Cardiac septum (tissue), 1 donor: ENCODE measurements at places on chromosomes 5 and 9. TPM values are rescaled to one million over a fixed set of nuclear protein-coding genes. Genes with fewer than 3 reads are reported as not detected.

Gene PCDHB10
- 0.94 TPM for total RNA-seq

Gene PCDHGB6
- 11.9 TPM for total RNA-seq

Gene ACOT12
- not detected for total RNA-seq

Gene FGF1
- total RNA-seq, result 70.2 TPM

Gene PHYKPL
- total RNA-seq, result 55.3 TPM

Gene SHISAL2B
- not detected for total RNA-seq

DNA sequence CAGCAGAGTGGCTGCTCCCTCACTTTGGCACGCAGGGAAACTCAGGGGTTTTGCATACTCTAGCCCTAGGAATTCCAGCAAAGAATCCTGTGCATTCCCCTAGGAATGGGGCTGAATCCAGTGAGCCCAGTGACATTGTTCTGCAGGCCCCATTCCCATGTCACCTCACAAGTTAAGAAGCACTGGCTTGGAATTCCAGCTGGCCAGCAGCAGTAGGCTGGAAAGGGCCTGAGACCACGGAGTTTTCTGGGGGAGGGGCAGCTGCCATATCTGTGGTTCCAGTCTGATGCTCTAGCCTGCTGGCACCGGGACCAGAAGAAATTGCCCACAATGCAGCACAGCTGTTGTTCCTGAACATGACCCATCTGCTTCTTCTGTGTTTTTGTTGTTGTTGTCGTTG lies 217.6 kb upstream of the DMRTA1 start:
- no peak for DNase-seq

DNA sequence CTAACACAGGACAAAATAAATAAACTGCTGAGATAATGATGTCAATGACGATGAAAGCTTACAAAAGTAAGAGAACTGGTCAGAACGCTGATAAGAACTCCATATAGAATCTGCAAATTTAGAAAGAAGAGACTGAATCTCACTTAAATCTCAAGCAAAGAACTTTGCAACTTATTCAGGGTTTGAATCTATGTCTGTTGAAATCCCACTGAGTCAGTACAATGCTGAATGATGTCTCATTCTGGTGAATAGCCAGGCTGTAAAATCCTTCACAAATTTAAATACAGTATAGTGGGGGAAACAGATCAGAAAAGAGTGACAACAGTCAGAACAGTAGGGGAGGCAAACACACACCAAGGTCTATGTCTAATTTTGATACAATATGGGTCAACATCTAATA lies 38.9 kb upstream of the NR3C1 start:
- no peak for DNase-seq

DNA sequence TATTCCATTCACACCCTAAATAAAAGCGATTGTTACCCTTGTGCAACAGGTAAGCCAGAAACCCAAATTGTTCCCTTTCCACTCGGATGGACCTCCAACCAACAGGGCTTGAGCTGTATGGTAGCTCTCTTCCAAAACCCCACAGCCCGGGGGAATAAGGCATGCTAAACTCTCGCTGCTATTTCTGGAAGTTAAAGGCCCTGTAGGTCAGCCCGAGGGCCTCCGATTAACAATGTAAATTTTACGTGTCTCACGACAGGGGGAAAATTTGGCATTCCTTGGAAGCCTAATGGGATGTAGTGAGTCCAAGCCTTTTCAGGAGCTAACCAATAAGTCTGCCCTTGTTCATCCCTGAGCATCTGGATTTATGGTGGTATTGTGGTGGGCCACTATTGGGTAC lies 26.0 kb downstream of the CNOT8 start:
- DNase-seq, result no peak

GRCh38 chr9:125600194-125600593 lies 106.8 kb downstream of the MAPKAP1 start:
- DNase-seq, result no peak

DNA sequence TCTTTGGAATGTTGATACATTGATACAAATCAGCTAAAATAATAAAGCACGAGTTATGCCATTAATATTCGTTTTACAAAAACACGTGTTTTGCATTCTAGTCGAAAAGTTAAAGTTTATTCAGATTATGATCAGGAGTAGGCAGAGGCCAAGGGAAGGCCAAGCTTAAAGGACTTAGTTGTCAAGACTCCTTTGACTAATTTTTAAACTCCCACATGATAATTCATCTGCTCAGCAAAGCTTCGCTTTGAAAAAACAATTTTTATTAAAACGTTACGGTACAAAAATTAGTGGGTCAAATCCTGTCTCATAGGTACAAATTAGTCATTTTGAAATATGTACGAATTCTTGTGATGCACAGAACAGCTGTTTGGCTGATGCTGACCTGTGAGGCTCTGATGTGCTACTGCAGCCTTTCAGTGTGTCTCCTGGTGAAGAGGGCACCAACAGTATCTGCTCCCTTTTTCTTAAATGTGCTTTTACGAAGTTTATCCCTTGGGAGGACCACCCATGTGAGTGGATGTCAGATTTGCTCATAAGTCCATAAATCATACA lies 23.0 kb upstream of the NR3C1 start:
- no peak for DNase-seq

- no peak for DNase-seq
Observed at GRCh38 chr5:40570408-40571129, 109.1 kb upstream of the PTGER4 start.

DNA sequence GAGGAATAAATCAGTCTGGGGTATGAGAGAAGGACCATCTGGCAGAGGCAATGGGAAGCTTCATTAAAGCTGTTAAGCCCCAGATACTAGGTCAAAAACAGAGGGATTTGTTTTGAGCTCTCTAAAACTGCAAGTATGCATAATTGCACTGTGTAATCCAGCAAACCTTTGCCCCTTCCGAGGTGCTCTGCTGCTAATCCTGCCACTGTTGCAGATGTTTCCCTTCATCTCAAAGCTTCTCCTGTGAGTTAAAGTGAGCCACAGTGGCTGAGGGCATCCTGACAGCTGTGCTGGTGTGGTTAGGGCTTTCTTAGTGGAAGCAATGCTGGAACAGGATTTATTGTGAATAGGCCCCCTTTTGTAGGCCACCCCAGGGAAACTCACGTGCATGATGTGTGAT lies 160.3 kb upstream of the TRPC7 start:
- DNase-seq, result no peak

DNA sequence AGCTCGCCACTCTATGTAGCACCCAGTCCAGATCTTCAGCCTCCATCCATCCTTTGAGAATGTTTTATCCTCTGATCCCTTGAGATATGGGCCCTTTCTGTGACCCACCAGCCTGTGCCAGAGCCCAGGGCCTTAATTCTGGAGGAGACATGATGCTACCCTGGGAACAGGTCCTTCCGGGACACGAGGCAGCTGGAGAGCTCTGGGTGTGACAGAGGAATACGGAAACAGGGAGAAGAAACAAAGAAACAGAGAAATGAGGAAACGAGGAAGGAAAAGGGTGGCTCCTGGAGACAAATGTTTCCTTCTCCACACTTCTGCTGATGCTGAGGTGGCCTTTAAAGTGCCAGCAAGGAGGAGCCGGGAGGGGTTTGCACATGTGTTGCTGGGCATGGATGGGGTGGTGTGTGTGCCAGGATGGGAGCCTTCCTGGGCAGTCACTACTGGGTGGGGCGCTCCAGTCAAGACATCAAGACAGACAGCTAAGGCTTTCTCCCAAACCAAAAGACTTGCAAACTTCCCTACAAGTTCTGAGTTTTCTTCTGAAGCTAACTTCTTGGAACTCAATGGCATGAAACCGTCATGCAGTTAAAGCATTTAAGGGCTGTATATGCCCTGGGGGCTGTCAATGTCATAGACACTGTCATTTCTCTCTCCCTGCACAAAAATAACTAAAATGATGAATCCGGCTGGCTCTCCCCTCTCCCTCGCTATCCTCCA lies 22.8 kb upstream of the MARCHF6 start:
- DNase-seq, result peak; percentile 67

DNA sequence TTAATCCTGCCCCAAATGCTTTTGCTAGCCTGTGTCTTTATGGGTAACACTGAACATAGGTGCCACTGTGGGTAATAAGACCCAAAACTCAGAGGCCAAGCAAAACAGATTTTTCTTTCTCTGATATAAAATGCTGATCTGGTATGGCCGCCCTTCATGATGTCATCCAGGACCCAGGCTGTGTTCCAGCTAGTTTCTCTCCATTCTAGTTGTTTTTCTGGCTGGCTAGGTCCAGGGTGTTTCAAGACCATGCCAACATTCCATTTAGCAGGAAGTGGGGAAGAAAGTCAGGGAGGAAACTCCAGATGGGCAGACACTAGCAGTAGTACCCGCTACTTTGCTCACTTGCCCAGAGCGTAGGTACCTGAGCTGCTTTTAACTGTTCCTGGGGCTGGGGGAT lies 183.9 kb upstream of the OTULINL start:
- DNase-seq, result no peak

- peak; percentile 74 for DNase-seq
Observed at GRCh38 chr5:66742083-66742895, 146.1 kb downstream of the MAST4 start.

- no peak for DNase-seq
Observed at GRCh38 chr9:3846573-3846972, 320.8 kb upstream of the RFX3 start.

DNA sequence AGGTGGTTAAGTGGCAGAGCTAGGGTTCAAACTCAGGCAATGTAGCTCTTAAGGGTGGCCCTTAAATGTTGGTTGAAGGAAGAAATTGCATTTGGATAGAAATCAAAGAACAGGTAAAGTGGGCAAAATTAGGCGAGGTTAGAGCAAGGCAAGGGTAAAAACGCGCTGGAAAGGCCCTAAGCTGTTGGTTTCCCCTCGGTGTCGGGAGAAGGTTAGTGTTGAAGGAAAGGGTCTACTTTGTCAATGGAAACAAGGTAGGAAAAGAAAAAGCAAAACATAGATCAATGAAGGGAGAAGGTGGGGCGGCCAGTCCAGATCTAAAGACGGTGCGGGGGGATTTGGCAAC lies 431 bp downstream of the FASTKD3 start:
- no peak for DNase-seq

DNA sequence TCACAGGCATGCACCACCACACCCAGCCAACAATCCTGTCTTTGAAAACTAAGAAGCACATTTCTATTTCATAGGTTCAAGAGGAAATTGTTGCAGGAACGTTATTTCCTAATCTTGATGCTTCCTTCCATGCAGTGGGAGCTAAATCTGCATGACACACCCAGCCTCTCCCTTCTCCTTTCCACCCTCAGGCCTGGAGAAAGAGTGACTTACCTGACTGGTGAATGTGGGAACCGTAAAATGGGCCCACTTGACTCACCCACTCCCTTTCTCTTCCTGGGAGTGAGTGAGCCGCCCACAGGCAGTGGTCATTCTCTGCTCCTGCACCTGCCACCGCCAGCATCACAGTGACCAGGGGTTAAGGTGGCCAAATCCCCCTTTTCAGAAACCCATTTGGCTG lies 78.2 kb downstream of the C9orf50 start:
- peak; percentile 72 for DNase-seq

- DNase-seq, result peak; percentile 70
Observed at GRCh38 chr5:142320851-142321560, 3.8 kb downstream of the SPRY4 start.

DNA sequence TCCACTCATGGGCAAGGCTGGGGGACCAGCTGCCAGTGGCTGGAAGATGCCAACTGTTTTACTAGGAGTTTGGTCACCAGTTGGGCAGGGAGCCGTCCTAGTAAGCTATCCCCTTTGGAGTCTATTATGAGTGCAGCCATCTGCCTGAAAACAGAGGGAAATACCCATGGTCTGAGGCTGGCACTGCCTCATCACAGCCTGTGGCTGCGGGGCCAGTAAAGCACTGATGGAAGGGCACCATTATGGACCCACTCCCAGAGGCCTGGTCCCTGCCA lies 187.2 kb upstream of the PANK3 start:
- DNase-seq, result no peak

DNA sequence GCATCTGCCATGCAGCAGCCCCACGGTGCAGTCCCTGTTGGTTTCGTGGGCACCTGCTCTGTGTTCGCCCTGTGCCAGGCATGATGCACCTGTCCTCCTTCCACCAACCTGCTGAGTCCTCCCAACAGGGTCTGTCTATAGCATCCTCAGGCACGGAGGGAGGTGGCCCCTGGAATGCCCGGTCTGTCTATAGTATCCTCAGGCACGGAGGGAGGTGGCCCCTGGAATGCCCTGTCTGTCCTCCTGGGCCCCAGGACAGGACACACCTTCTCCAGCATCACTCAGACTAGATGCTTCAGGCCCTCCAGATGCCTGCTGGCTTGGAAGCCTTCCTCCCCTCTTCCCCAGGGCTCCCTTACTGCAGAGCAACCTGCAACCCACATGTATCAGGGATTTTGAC lies 9.9 kb upstream of the PHYHD1 start:
- no peak for DNase-seq

DNA sequence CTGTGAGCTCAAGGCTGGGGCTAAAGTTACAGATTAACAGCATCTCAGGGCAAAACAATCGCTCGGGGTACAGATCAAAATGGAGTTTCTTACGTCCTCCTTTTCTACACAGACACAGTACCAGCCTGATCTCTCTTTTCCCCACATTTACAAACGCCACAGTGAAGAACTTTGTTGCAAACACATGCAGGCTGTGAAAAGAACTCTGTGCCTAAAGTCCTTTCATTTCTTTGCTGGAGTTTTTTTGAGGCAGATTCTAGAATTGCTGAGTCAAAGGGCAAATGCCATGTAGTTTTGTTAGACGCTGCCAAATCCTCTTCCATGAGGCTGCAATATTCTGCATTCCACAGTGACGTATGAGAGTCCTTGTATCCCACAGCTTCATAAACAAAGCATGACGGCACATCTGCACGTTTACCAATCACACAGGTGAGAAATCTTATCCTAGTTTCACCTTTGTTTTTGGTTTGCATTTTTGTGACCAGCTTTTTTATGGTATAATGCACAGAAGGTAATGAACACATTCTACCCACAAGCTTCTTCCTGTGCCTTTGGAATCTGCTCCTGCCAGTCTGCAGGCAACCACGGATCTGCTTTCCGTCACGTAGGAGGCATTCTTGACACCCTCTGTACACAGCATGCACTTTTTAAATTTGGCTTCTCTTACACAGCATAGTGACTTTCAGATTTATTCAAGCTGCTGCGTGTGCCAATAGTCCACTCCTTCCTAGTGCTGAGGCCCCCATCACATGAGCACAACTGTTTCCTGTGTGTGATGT lies 44.6 kb upstream of the LPCAT1 start:
- no peak for DNase-seq

DNA sequence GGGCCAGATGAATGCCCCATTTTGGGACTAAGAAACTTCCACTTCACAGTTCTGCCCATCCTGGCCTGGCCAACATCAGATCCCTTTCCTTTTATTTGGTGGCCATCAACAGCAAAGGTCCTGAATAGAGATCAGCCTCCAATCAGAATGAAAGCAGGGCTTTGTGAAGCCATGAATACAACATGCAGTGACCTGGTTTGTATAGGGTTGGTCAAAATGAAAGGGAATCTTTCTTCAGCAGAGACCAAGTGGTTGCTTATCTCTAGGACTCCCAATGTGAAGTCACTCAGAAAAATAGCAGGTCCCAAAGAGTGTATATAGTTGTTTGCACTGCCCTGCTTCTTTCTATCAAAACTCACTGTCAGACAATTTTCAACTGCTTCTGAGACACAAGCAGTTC lies 113.9 kb upstream of the SLC12A2 start:
- no peak for DNase-seq

DNA sequence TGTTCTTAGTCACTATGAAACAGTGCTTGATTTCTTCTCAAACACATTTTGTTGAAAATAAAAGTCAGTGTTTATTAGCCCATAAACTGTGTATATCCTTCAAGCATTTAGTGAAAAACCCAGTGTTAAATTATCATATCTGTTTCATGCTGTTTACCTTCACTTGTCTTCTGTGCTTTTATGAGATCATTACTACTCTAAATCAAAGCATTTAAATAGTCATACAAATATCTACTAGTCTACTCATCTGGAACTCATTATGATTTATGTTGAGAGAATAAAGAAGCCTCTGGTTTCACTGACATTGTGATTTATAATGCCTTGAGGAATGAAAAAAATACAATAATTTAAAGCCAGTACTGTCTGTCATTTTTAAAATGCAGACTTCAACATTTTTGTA lies 366.5 kb downstream of the SLCO4C1 start:
- no peak for DNase-seq
